Posterior vena cava (tissue), 2 donors: ENCODE measurements at places on chromosomes 5 and 9.
A peak's percentile ranks its signal among the peaks of the same experiment; 100 is the strongest.

- no peak for DNase-seq
Measured at GRCh38 chr5:35863159-35863558, 6.5 kb downstream of the IL7R start.

DNA sequence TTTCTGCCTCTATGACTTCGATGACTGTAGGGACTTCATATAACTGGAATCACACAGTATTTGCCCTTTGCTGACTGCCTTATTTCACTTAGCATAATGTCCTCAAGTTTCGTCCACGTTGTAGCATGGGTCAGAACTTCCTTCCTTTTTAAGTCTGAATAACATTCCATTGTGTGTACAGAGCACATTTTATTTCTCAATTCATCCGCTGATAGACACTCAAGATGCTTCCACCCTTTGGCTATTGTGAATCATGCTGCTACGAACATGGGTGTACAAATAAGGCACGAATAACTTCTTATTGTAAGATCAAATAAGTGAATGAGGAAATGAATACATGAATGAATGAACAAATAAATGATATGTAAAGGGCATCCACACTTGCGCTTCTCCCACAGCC is 13.0 kb downstream of the BARX1 start:
- DNase-seq: no peak

GRCh38 chr9:133448487-133448972 is 11.2 kb upstream of the CACFD1 start:
- DNase-seq: no peak

DNA sequence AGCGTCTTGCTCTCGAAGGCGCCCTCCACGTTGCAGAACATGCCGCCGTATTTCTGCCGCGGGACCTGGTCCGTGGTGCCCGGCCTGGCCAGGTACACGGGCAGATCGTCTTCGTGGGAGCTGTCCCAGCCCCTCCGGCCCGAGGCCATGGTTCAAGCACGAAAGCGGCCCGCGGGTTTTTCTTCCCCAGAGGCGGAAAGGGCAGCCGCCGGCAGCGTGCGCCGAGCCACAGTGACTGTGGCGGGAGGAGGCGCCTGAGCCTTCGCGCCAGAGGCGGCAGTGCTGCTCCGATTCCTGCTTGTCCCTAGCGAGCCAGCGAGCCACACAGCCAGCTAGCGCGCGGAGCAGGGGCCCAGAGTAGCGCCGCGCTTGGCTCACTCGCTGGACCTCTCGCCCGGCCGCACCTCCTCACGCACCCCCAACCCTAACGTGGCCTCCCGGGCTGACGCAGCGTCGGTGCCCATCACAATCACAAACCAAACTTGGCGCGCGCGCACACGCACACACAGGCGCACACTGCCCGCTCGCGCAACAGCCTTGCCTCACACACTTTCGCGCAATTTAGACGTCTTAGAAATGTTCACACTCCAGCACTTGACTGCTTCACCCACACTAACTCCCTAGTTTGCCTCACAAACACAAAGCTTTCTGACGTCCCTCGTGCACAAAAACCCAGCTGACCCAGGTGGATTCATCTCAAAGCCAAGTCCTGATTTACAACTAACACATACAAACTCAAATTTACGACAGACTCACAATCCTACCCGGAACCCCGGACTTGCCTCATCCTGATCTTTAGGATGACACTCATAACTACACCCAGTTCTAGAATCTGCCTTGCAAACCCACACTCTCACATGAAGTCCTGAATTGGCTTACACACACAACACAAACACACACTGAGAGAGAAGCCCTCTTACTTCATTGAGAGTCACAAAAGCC is at the start of gene DPYSL3:
DPYSL3 (minus strand) TSS at position 359 of the 942 bp plus-strand sequence; CDS start at position 149, 210 bp downstream.
- peak; percentile 95 for DNase-seq

DNA sequence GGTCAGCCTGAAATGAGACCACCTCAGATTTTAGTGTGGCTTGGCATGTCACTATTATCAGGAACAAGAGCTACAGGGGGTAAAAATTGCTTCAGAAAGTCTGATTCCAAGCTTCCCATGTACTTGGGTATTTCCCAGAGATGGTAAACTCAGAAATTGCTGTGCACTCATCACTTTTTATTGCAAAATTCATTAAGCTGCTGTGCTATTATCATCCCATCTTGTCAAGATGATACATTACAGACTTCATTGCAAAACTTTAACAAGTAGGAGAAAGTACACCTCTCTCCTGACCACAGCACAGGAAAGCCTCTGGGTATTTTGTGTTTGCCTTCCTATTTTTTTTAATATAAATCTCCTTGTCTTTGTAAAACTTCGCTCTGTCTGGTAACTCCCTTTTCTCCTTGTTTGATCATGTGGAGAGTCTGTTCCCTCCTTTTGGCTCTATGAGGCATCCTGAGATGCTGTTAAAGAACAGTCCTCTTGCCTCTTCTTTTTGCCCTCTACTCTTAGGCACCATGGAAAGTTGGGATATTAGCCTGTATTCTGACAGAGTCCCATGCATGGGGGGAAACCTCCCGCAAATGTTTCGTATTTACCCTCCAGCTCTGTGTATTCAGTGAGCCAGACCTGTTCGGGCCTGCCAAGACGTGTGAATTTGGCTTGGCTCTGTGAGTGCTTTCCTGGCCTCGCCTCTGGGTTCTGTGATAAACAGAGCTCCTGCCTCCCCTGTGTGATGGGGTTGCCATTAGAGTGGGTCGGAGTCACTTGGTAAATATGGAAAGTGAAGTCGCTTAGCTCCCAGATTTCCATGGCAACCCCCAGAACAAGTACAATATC is 260.7 kb downstream of the NR3C1 start:
- DNase-seq: no peak
